OCI-M1 (cell line): ENCODE measurements at places on chromosomes 12 and 14.

- DNase-seq: peak; percentile 34
Measured at GRCh38 chr12:51891843-51892242, 3.9 kb downstream of the ANKRD33 start.

- no peak for DNase-seq
Measured at GRCh38 chr14:105483300-105484068, 3.2 kb upstream of the CRIP1 start.

DNA sequence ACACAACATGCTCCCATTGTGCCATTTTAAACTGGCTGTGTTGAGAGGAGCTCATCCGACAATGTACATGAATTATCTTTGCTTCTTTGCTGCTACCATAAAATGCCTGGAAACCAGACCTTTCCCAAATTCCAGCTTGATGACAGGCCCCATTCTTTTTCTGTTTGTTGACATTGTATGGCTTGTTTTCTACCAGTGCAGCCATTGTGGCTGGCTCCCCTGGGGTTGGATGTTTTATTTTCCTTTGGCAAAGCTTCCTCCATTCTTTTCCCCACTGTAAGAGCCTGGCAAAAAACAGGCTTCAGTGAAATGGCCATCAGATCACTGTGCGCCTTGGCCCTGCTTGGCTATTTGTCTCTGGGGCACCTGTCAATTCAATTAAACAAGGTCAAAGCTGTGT lies 532.5 kb downstream of the VRK1 start:
- DNase-seq: no peak

- DNase-seq: peak; percentile 38
Measured at GRCh38 chr14:61537563-61538463, 157.5 kb upstream of the HIF1A start.

GRCh38 chr12:52850681-52851080 lies 1.9 kb upstream of the KRT78 start:
- DNase-seq: no peak

DNA sequence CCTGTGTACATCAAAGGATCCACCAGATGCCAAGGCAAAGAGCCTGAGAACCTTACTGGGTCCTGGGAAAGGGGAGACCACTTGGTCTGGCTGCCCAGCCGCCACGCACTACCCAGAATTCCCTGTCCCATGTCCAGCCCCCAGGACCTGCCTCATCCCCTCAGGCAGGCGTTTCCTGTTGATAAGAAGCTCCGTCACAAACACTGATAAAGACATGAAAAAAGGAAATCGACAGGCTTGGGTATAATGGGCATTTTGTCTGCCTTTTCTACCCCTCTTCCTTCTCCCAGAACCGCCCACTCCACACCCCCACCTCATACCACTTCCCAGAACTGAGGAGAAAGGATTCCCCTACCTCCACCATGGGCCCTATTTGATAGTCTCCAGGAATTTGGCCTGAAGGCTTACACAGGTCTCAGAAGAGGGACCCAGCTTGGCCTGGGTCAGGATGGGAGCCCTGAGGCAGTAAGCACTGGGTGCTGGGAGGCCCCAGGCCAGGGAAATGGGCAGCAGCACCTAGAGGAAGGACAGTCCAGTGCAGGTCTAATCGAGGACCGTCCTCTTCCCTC lies 18.8 kb downstream of the ACVRL1 start:
- peak; percentile 90 for DNase-seq

DNA sequence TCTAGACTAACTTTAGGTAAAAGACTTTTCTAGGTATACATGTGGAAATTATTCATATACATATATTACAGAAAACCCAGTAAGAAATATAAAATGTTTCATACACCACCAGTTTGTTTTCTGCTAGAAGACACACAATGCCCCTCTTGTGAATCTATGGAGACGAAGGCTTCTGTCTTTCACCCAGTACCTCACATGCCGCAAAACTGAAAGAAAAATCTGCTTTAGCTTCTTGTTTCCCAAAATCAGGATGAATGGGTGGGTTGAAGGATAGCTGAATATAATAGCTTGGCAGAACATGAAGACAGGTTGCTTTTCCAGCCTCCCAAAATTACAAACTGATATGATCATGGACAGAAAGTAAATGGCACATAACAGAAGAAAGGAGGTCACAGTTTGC lies 1.3 kb downstream of the TAS2R30 start:
- DNase-seq: no peak

DNA sequence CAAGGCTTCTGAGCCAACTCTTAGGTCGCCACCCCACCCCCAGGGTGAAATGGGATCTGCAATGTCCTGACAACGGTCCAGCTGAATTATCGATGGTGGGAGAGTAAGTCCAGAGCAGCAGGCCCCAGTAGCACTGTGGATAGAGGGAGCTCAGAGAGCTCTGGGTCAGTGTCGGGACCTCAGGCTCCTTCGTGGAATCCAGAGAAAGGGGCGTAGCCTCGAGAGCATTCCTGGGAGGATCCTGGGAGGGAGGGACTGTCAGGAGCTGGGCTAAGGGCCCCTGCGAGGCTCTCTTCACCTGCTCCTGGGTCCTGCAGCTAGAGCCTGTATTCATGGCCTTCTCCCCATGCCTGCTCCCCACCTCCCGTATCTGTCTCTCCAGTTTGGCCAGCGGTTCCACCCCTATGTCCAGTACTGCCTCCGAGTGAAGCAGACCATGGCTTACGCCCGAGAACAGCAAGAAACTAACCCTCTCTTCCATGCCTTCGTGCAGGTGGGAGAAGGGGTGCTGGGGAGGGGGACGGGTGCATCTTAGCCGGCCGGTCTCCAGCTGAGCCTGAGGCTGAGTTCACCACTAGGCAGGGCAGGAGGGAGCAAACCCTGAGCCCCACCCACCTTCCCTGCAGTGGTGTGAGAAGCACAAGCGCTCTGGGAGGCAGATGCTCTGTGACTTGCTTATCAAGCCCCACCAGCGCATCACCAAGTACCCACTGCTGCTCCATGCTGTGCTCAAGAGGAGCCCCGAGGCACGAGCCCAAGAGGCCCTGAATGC lies 6.6 kb downstream of the PLEKHG6 start:
- DNase-seq: no peak

- peak; percentile 17 for DNase-seq
Measured at GRCh38 chr12:45532113-45532512, 197.4 kb upstream of the ARID2 start.

GRCh38 chr12:45008211-45008610 lies 42.7 kb downstream of the DBX2 start:
- no peak for DNase-seq

- DNase-seq: peak; percentile 93
Measured at GRCh38 chr12:31682136-31682962, 22.9 kb downstream of the ETFBKMT start.

- no peak for DNase-seq
Measured at GRCh38 chr14:105859717-105860614, 333.6 kb downstream of the TMEM121 start.

- DNase-seq: no peak
Measured at GRCh38 chr14:93976477-93977057, at the start of gene ASB2. ASB2 (minus strand) TSS chr14:93976570; CDS start chr14:93964539, 12,031 bp downstream.

- DNase-seq: no peak
Measured at GRCh38 chr14:85532374-85533022, 2.6 kb downstream of the FLRT2 start.

- DNase-seq: no peak
Measured at GRCh38 chr12:49515266-49515665, 23.6 kb upstream of the KCNH3 start.

DNA sequence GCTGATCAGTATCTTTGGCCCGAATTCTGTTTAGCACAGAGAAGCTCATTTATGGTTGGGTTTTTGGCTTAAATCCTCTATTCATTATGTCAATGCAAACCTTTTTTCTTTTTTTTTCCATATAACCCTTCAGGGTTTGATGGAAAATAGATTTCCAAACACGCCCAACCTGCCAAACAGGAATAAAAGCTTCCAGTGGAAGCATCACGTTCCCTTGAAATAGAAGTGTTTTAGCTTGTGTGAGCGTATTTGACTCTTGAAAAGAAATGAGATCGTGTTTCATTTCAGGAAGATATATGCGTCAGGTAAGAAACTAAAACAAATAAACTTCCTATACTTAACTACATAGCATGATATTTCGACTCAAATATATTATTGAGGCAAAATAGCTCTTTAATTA lies at the start of gene PIK3C2G:
PIK3C2G (plus strand) TSS at position 246 of the 400 bp plus-strand sequence. CDS start 20,564 bp downstream, outside the sequence.
- DNase-seq: no peak

- DNase-seq: no peak
Measured at GRCh38 chr14:77485256-77485655, 13.4 kb downstream of the ISM2 start.

DNA sequence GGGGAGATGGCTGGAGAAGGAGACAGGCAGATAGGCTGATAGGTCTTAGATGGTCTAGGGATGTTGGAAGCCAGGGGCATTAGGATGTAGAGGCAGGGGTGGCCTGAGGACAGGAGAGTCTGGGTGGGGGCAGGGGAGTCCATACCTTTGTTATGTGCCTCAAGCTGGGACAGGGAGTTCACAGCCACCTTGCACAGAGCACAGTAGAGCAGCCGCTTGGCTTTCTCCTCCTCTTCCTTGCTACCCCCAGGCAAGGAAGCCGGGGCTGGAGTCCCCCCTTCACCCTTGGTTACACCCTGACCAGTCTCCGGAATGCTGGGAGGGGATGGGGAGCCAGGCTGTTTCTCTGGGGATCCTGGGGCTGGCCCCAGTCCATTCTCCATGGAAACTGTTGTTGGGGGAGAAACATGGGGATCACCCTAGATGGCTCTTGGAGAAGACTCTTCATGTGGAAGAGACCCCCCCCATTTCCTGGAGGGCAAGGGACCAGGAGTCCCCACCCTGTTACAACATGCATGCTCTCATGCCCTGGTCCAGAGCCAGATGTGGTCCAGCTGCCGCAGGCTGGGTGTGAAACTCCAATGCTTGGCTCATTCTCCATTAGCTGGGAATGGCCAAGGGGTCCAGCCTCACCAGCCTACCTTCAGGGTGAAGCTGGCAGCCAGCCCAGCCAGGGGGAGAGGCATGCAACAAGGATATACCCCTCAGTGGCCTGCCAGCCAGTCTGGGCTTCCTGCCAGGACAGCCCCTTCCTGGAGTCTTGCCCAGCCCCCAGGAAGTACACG lies 7.2 kb upstream of the GPR84 start:
- DNase-seq: no peak

DNA sequence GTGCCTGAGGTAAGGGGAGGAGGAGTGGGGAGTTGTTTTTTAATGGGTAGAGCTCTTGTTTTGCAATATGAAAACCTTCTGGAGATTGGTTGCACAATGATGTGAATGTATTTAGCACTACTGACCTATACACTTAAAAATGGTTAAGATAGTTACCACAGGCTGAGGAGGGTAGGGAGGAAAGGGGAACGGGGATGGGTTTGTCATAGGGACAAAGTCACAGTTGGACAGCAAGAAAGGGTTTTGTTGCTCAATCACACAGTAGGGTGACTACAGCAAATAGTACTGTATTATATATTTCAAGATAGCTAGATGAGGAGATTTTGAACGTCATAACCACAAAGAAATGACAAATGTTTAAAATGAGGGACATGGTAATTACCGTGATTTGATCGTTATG lies 1562.4 kb downstream of the AACS start:
- no peak for DNase-seq

- DNase-seq: no peak
Measured at GRCh38 chr12:46892034-46892705, 66.4 kb upstream of the SLC38A4 start.

- DNase-seq: no peak
Measured at GRCh38 chr14:36383767-36384431, 63.5 kb upstream of the MBIP start.

DNA sequence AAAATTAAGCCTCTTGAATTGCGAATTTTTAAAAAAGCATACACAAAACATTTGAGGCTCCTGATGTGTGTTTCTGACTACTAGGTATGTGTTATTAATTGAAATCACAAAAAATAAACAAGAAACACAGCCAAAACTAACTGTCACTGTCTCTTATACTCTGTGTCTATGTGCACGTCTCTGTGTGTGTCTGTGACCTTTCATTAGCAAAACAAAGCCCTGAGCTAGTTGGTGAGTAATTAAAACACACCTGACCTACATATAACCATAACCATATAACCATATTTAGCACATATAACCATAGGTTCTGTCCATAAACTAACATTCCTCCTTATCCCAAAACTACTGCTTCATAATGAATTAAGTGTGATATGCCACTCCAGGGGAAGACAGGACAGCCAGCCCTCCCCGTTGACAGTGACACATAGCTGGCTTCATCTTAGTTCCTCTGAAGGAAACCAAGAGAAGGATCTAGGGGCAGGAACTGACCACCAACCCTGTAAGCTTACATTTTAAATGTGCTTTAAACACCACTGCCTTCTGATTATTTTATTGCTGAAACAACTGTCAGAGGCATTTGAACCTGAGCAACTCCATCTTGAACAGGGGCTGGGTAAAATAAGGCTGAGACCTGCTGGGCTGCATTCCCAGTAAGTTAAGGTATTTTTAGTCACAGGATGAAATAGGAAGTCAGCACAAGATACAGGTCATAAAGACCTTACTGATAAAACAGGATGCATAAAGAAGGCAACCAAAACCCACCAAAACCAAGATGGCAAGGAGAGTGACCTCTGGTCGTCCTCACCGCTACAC lies 106.7 kb downstream of the PPP2R5E start:
- DNase-seq: peak; percentile 20

GRCh38 chr12:123095078-123095881 lies 55.6 kb downstream of the PITPNM2 start:
- DNase-seq: no peak

GRCh38 chr12:25819691-25820090 lies 138.8 kb upstream of the RASSF8 start:
- no peak for DNase-seq

GRCh38 chr14:90308561-90308960 lies 23.2 kb downstream of the NRDE2 start:
- no peak for DNase-seq

GRCh38 chr12:69484428-69484827 lies 14.2 kb downstream of the FRS2 start:
- no peak for DNase-seq

DNA sequence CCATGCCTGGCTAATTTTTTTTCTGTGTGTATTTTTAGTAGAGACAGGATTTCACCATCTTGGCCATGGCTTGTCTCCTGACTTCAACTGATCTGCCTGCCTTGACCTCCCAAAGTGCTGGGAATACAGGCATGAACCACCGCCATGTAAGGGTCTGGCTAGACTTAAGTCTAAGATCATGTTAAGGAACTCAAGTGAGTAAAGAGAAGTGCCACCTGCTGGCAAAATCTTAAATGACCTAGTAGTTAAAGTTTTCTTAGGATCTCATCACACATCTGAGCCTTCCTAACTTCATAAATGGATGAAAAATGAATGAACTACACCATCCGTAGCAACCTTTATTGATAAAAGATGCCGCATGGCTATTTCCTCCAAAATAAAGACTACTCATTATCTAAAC lies 1.7 kb upstream of the C12orf56 start:
- peak; percentile 61 for DNase-seq

GRCh38 chr14:104794099-104794498 lies 1.4 kb downstream of the AKT1 start:
- no peak for DNase-seq

- DNase-seq: peak; percentile 90
Measured at GRCh38 chr12:57008178-57008577, 1.8 kb upstream of the ZBTB39 start.

GRCh38 chr12:65318186-65318685 lies 39.8 kb downstream of the MSRB3 start:
- no peak for DNase-seq

GRCh38 chr12:71268598-71269280 lies 110.9 kb upstream of the TSPAN8 start:
- DNase-seq: peak; percentile 62
